ENCODE measurements at places on chromosomes 3 and 15.
A peak's percentile ranks its signal among the peaks of the same experiment; 100 is the strongest.

- DNase-seq: no peak
Measured at GRCh38 chr15:96243701-96244100, 86.8 kb upstream of the NR2F2 start.

DNA sequence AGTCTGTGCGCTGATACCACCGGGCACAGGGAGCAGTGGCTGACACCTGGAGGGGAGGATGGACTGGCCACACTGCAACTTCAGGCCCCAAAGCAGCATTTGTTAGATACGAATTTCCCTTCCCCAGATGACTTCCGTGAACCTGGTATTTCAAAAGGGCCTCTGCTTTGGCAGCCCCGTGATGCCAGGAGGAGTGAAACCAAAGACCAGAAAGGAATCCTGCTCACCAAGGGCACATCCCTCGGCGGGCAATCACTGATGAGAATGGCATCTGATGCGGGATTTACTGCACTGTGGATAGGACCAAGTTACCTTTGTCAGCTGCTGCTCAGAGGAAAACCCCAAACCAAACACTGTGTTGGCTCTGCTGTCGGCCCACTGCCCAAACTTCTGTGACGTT is 65.5 kb downstream of the WHAMM start:
- no peak for DNase-seq

- DNase-seq: no peak
Measured at GRCh38 chr3:98592345-98592935, 971 bp downstream of the CPOX start.

- peak; percentile 35 for DNase-seq
Measured at GRCh38 chr3:188077160-188077799, 76.7 kb upstream of the LPP start.

DNA sequence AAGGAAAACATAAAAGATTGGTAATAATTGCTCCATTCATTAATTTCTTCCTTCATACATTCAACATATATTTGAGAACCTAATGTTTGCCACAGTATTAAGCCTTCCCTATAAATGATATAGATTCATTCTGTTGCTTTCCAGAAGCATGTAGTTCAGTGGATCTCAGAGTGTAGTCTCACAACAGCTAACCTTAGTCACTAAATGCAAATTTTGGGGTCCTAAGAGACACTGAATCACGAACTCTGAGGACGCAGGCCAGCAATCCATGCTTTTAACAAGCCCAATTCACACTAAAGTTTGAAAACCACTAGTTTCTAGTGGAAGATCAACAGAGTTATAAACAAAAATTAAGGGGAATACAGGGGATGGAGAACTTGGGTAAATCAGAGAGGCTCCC is 7.2 kb upstream of the AQR start:
- DNase-seq: no peak

DNA sequence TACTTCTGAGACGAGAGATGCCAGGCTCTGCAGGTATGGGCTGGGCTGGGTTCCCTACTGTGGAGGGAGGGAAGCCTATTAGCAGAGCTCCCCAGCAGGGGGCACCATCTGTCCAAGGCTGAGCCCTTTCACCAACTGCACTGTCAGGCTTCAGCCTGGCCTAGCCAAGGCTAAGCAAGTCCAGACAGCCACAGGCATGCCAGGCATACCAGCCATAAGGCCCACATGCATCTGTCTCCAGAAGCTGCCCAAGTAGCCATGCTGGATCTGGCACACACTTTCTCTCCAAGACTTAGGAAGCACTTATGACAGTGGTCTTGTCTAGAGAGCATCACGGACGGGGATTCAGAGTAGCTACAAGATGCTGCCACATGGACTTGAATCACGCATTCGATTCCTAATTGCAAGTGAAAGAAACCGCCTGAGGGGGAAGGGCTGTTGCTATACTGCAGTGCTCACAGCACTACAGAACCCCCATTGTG is 28.3 kb downstream of the RUVBL1 start:
- peak; percentile 80 for DNase-seq

- DNase-seq: no peak
Measured at GRCh38 chr15:25812073-25812472, 51.1 kb downstream of the ATP10A start.

- DNase-seq: no peak
Measured at GRCh38 chr15:41944313-41944940, 27.9 kb downstream of the EHD4 start.

DNA sequence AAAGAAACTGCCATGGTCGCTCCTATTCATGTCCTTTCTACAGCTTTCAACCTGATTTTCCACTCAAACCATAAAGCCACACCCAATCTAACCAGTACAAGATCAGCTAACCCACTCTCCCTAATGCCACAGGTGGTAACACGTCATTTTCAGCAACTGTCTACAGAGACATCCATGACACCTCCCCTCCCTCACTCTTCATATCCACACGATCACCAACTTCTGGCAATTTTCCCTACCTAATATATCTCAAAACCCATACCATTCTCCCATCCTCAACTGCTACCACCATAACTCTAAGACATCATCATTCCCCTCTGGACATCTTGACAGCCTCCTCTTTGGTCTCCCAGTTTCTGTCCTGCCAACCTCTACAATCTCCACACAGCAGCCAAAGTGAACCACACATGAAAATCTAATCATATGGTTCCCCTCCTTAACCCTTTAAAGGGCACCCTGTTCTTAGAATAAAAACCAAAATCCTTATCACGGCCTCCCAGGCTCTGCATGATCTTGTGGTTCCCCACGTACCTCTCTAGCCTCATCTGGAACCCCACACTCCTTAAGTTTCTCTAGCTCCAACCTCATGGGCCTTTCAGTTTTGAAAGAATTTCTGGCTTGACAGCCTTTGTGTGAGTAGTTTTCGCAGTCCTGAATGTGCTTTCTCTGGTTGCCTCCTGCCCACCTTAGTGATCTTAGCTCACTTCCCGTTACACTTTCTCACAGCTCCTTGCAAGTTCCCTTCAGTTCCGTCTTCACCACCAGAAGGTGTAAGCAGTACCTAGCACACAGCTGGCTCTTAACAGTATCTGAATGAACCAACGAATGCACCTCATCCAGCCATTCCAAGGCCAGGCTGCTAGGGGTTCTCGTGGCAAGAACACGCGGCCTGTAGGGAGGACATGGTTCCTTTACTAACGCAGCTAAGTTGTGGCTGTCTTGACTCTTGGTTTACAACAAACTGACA is 33.4 kb downstream of the SPINK8 start:
- DNase-seq: peak; percentile 91

DNA sequence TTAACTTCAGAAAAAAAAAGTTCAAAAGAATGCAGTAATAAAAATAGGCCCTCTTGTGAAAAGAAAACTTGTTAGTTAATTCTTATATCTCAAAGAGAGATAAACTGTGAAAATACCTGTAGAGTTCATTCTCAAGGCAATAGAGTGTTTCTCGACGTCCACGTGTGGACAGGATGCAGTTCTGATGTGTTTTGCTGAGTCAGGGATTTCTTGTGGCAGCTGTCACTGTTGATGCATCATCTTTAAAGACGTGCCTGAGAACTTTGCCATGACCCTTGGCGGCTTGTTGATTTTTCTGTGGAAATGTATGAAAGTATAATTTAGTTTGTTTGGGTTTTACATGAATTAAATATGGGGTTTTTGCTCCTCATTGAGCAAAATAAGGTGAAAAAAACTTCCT is 702.2 kb downstream of the NLGN1 start:
- DNase-seq: no peak

- DNase-seq: peak; percentile 64
Measured at GRCh38 chr3:31244929-31245817, 287.6 kb upstream of the STT3B start.

GRCh38 chr3:40337136-40338108 is 27.9 kb downstream of the EIF1B start:
- peak; percentile 62 for DNase-seq

DNA sequence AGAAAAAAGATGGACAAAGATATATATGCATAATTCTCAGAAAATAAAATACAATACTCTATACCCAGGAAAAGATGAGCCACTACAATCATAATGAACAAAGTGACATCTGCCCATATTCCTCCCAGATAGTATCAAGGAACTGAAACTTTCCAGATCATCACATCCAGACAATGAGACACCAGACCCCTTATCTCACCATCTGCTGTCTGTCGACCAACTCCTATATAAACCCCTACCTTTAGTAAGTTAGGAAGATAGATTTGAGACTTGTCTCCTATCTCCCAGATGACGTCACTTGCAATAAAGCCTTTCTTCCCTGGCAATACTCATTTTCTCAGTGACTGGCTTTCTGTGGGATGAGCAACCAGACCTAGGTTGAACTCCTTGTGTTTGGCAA is 1071.6 kb downstream of the PLOD2 start:
- no peak for DNase-seq

- no peak for DNase-seq
Measured at GRCh38 chr15:88802991-88803240, 320 bp upstream of the ACAN start.

GRCh38 chr3:15041950-15042349 is 23.2 kb downstream of the MRPS25 start:
- no peak for DNase-seq

- DNase-seq: no peak
Measured at GRCh38 chr3:107236655-107237337, 140.4 kb upstream of the CCDC54 start.

GRCh38 chr15:51314391-51315337 is 23.7 kb downstream of the CYP19A1 start:
- DNase-seq: no peak

DNA sequence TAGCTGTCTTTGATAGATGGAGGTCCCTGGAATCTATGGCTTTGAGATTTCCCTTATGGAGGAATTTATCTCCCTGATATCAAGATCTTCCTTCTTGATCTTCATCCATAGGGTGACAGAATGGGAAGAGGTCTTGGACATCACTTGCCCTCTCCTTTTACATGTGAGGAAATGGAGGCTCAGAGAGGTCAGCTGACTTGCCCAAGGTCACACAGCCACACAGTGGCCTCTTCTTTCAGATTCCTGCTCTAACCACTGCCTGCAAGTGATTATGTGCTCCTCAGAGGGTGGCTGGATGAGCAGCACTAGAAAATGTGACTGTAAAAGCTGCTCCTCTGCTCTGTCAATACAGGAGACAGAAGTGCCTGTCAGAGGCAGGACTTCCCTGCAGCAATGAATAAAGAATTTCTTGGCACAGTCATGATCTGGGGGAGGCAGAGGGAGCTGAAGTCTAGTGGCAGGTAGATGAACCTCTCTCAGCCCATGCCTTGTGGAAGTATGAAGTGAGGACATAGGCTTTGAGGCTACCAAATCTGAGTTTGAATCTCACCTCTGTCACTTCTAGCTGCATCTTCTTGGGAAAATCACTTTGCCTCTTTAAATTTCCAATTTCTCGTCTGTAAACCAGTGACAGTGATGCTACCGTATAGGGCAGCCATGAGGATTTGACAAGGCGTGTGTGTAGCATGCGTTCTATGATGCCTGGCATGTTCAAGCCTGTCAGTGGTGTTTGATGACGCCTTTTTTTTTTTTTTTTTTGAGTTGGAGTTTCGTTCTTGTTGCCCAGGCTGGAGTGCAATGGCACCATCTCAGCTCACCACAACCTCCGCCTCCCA is 12.0 kb downstream of the SSUH2 start:
- no peak for DNase-seq

GRCh38 chr15:74123131-74123429 is 7.3 kb upstream of the ISLR2 start:
- no peak for DNase-seq

DNA sequence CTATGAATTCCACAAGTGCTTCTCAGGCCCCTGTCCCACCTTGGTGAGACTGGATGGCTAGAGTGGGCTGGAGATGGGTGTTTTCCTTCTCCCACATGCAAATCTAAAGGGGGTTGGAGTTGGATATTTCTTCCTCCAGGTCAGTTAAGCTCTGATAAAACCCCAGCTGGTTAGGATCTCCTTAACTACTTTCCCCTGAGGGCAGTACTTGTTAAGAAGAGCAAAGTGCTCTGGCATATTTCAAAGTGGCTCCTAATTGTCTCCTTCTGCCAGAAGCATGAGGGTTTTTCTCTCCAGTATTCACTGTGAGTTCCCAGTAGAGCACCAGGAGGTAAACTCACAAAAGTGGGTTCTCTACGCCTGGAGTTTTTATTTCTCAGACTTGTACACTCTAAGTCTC is 31.4 kb downstream of the COL6A6 start:
- no peak for DNase-seq

GRCh38 chr3:4813909-4814304 is 165.3 kb upstream of the BHLHE40 start:
- DNase-seq: no peak

DNA sequence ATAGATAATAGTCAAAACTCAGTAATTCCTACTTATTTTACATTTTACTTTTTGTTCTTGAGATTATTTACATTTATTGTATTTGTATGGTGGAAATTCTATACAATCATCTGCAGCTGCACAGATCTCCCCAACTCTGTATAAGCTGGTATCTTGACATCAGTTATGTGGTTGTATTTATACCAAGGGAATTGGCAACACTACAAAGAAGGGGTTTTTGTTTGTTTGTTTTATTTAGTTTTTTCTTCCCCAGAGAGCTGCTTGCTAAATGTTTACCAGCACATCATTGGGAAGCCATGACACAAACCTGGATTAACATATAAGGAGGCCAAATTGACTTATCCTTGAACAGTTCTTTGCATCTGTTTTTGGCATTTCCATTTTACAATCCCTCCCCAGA is 389.2 kb upstream of the KCNMB2 start:
- no peak for DNase-seq

DNA sequence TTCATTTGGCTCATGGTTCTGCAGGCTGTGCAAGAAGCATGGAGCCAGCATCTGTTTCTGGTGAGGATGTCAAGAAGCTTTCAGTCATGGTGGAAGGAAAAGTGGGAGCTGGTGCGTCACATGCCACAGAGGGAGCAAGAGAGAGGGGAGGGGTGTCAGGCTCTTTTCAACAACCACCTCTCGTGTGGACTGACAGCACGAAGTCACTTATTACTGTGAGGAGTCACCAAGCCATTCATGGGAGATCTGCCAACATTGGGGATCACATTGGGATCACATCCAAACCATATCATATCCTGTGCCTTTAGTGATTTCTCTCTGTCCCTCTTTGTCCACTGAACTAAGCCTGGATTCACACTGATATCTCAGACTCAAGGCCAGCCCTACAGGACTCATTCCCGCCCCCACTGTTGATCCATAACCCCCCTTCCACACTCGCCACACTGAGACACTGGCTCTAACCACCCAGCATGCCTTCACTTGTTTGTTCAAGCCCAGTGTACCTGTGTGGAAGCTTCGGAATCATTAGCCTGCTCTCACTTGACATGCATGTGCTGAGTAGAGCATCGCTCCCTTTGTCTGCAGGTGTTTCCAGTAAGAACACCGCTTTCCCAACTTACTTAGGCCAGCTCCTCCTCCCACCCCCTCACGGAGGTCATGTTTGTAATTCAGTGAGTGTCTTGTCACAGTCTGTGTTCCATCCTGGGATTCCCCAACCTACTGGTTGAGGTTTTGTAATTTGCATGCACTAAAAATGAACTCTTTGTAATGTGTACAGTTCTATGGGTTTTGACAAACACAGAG is 132.2 kb downstream of the KLF13 start:
- DNase-seq: peak; percentile 89

- no peak for DNase-seq
Measured at GRCh38 chr15:62979252-62979651, 63.3 kb upstream of the TPM1 start.

- DNase-seq: no peak
Measured at GRCh38 chr15:90334304-90334731, 17.8 kb upstream of the ZNF774 start.

Data from GM12865 (cell line).